ENCODE measurements at places on chromosomes 2 and 18.

- DNase-seq, result peak; percentile 99
These were observed 18.7 kb downstream of the SMIM21 start for GRCh38 chr18:75408554-75409506.

GRCh38 chr18:58738322-58738721, 67.1 kb downstream of the MALT1 start:
- DNase-seq, result no peak

- no peak for DNase-seq
These were observed 144.8 kb upstream of the GLI2 start for GRCh38 chr2:120590841-120591240.

DNA sequence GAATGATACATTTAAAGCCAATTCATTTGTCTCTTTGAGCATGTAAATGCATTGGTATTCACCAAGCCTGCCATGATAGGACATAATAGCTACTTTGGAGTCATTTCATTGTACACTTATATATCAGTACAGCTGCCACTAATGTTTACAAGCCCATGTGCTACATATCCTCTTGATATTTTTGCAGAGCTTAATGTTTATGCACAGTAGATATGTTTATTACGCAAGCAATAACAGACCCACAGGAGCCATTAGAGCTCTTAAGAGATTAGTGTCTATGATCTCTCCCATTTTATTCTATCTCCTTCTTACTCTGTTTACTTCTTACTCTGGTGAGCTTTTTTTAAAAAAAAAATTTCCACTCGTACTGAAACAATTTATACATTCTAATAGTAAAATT, 1132.1 kb upstream of the ZEB2 start:
- no peak for DNase-seq

GRCh38 chr2:181183878-181184542, 203.6 kb downstream of the UBE2E3 start:
- DNase-seq, result no peak

- no peak for DNase-seq
These were observed 28.4 kb downstream of the AFF3 start for GRCh38 chr2:100113990-100114433.

- DNase-seq, result no peak
These were observed 748.7 kb downstream of the RNF144A start for GRCh38 chr2:7665880-7666279.

All from ELR (cell line).